PC-9 (cell line): ENCODE measurements at places on chromosomes 4 and X. TPM values are rescaled to one million over a fixed set of nuclear protein-coding genes. Genes with fewer than 3 reads are reported as not detected.
A peak's percentile ranks its signal among the peaks of the same experiment; 100 is the strongest.

The NLGN3 gene
- 0.63 and 0.65 TPM in 2 replicates for total RNA-seq

The EDA gene
- not detected in 2 replicates for total RNA-seq

The NCAPG gene
- 36.8 and 53.7 TPM in 2 replicates for total RNA-seq

The SERPINA7 gene
- total RNA-seq, result not detected in 2 replicates

The SLC26A1 gene
- total RNA-seq, result 0.53 and 1.3 TPM in 2 replicates

DNA sequence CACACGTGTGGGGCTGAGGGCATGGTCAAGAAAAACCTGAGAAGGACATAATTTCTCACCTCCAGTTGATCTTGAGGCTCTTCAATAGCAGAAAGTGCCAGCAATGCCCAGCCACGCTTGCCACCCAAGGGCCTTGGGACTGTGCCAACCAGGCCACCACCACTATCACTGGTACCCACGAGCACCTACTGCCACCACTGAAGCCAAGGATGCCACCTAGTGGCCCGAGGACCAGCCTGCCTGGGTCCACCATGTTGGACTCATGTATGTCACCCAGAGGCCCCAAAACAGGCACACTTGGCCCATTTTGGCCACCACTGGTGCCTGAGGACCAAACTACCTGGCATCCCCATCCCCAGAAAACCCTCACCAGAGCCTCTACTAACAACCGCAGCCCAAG lies 191.8 kb downstream of the ADAM29 start:
- no peak for DNase-seq
- no peaks in the 10 kb centered on the region for H3K36me3 ChIP-seq
- H3K4me3 ChIP-seq, result no peak overlapping the region

- H3K4me1 ChIP-seq, result no peaks in the 10 kb centered on the region
- no peak overlapping the region for H3K27ac ChIP-seq
- DNase-seq, result no peak
- H3K4me3 ChIP-seq, result no peak overlapping the region
- no peaks in the 10 kb centered on the region for H3K27me3 ChIP-seq
These were observed 199.8 kb upstream of the SFRP2 start for GRCh38 chr4:153988492-153989363.

- no peak overlapping the region for H3K27ac ChIP-seq
- DNase-seq, result no peak
- H3K27me3 ChIP-seq, result no peaks in the 10 kb centered on the region
- no peaks in the 10 kb centered on the region for H3K36me3 ChIP-seq
- no peaks in the 10 kb centered on the region for H3K4me1 ChIP-seq
These were observed 264.3 kb upstream of the NOCT start for GRCh38 chr4:138751309-138751708.

DNA sequence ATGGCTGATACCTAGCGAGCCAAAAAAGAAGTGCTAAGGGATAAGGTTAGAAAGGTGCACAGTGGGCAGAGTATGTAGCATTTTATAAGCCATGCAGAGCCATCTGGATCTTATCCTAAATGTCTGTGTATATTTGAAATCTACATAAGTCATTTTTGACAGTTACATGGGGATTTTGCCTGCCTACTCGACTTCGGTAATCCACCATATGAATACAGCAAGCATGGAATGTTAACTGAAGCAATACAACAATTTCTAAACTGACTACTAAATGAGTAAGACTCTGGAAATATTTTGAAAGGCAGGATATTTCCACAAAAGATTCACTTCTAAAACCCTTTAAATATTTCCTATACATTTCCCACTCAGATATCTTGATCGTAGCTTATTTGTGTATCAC lies 122.5 kb downstream of the KCNIP4 start:
- no peak overlapping the region for H3K27ac ChIP-seq
- no peak overlapping the region for H3K4me3 ChIP-seq
- no peaks in the 10 kb centered on the region for H3K27me3 ChIP-seq
- no peak for DNase-seq
- no peaks in the 10 kb centered on the region for H3K4me1 ChIP-seq

GRCh38 chrX:116277351-116278225 lies 107.0 kb downstream of the AGTR2 start:
- no peaks in the 10 kb centered on the region for H3K27me3 ChIP-seq
- no peak for DNase-seq
- peaks cover 12% of the 10 kb centered on the region for H3K4me1 ChIP-seq
- no peak overlapping the region for H3K4me3 ChIP-seq
- H3K27ac ChIP-seq, result no peak overlapping the region

GRCh38 chr4:147707892-147708672 lies 23.8 kb upstream of the ARHGAP10 start:
- no peaks in the 10 kb centered on the region for H3K36me3 ChIP-seq

- no peaks in the 10 kb centered on the region for H3K36me3 ChIP-seq
- no peak for DNase-seq
- no peaks in the 10 kb centered on the region for H3K27me3 ChIP-seq
- no peaks in the 10 kb centered on the region for H3K4me1 ChIP-seq
- no peak overlapping the region for H3K4me3 ChIP-seq
These were observed 847.0 kb downstream of the TRIML1 start for GRCh38 chr4:188986271-188986689.

GRCh38 chr4:100428051-100428450 lies 89.8 kb downstream of the EMCN start:
- H3K36me3 ChIP-seq, result no peaks in the 10 kb centered on the region
- H3K4me3 ChIP-seq, result no peak overlapping the region
- H3K4me1 ChIP-seq, result no peaks in the 10 kb centered on the region

GRCh38 chrX:40131654-40132337 lies 34.0 kb upstream of the BCOR start:
- no peak overlapping the region for H3K4me3 ChIP-seq
- H3K4me1 ChIP-seq, result no peaks in the 10 kb centered on the region; the same call in 1 of the 2 replicates
- H3K27me3 ChIP-seq, result no peaks in the 10 kb centered on the region
- peak overlapping the region; percentile 47; the same call in 1 of the 2 replicates for H3K27ac ChIP-seq
